Ascending aorta (tissue), 2 donors: ENCODE measurements at places on chromosomes 12 and 14. TPM values are rescaled to one million over a fixed set of nuclear protein-coding genes. Genes with fewer than 3 reads are reported as not detected.

GRCh38 chr14:42806909-42807315, 1200.2 kb downstream of the LRFN5 start:
- no peak for DNase-seq
- H3K27me3 ChIP-seq: no peaks in the 10 kb centered on the region
- H3K36me3 ChIP-seq: no peaks in the 10 kb centered on the region
- no peak overlapping the region for H3K27ac ChIP-seq
- H3K4me1 ChIP-seq: no peaks in the 10 kb centered on the region

- no peak overlapping the region for H3K4me3 ChIP-seq
- DNase-seq: no peak
- H3K36me3 ChIP-seq: no peaks in the 10 kb centered on the region
- H3K27me3 ChIP-seq: no peaks in the 10 kb centered on the region
These were observed 60.4 kb downstream of the TTC7B start for GRCh38 chr14:90755661-90756304.

GRCh38 chr14:104941508-104942365, 17.1 kb downstream of the PLD4 start:
- H3K4me1 ChIP-seq: no peaks in the 10 kb centered on the region

GRCh38 chr12:18864900-18865561, 127.1 kb downstream of the CAPZA3 start:
- no peak for DNase-seq
- H3K27ac ChIP-seq: no peak overlapping the region
- no peaks in the 10 kb centered on the region for H3K36me3 ChIP-seq
- H3K4me3 ChIP-seq: no peak overlapping the region

- H3K36me3 ChIP-seq: no peaks in the 10 kb centered on the region
- no peaks in the 10 kb centered on the region for H3K27me3 ChIP-seq
- H3K4me1 ChIP-seq: no peaks in the 10 kb centered on the region
- H3K27ac ChIP-seq: no peak overlapping the region
- no peak overlapping the region for H3K4me3 ChIP-seq
These were observed 29.8 kb downstream of the KCNA1 start for GRCh38 chr12:4939418-4940023.

Gene SLCO1B1
- total RNA-seq: not detected

DNA sequence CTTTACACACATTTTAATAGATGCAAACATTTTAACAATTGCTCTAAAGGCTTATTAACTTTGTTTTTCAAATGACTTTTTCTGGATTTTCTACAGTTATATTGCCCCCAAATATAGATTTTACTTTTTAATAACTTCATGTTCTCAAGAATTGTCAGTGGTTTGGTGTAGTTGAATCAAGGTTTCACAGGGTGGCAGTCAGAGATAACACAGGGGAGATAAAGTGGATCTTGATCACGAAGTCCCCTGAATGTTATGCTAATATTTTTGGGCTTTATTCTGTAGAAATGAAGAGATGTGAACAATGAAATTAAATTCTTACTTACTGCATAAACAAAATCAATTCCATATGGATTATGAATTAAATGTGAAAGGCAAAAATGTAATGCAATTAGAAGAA, 248.1 kb downstream of the AEBP2 start:
- H3K27me3 ChIP-seq: no peaks in the 10 kb centered on the region
- H3K36me3 ChIP-seq: no peaks in the 10 kb centered on the region
- no peak overlapping the region for H3K4me3 ChIP-seq
- H3K27ac ChIP-seq: no peak overlapping the region
- no peak for DNase-seq

Gene NEMF
- total RNA-seq: 14.6 TPM

Gene ASPG
- not detected for total RNA-seq

- no peaks in the 10 kb centered on the region for H3K4me1 ChIP-seq
- no peak for DNase-seq
- no peak overlapping the region for H3K4me3 ChIP-seq
- no peak overlapping the region for H3K27ac ChIP-seq
- no peaks in the 10 kb centered on the region for H3K36me3 ChIP-seq
These were observed 858 bp upstream of the SYT10 start for GRCh38 chr12:33440477-33440876.

DNA sequence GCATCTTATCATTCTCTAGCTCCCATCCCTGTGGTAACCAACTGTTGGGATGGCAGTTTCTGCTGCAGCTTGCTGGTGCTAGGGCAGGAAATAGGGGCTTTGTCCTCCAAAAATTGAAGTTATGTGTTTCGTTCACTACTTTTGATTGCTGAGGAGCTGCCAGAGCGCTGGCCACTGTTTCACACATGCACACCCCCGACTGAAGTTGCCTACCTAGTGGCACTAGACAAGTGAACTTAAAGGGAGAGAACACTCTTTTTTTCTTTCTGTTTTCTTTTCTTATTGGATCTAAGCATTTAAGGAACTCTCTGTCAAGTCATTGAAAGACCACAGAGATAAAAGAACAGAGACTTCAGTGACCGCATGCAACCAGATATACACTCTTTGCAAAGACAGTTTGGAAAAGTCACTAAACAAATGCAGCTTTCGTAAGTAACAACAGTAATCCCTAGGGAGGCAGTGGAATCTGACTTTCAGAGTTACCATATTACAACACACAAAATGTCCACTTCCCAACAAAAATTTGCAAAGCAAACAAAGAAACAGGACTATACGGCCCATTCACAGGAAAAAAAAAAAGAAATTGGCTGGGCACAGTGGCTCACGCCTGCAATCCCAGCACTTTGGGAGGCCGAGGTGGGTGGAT, 12.0 kb downstream of the TFCP2 start:
- no peak overlapping the region for H3K27ac ChIP-seq
- no peak overlapping the region for H3K4me3 ChIP-seq
- no peaks in the 10 kb centered on the region for H3K36me3 ChIP-seq
- no peaks in the 10 kb centered on the region for H3K4me1 ChIP-seq

Gene KRT73
- not detected for total RNA-seq

GRCh38 chr12:125399489-125399888, 334.3 kb downstream of the AACS start:
- no peaks in the 10 kb centered on the region for H3K4me1 ChIP-seq
- no peak overlapping the region for H3K27ac ChIP-seq
- H3K4me3 ChIP-seq: no peak overlapping the region
- no peak for DNase-seq
